ENCODE measurements at places on chromosomes 6 and 20. TPM values are rescaled to one million over a fixed set of nuclear protein-coding genes. Genes with fewer than 3 reads are reported as not detected.

DNA sequence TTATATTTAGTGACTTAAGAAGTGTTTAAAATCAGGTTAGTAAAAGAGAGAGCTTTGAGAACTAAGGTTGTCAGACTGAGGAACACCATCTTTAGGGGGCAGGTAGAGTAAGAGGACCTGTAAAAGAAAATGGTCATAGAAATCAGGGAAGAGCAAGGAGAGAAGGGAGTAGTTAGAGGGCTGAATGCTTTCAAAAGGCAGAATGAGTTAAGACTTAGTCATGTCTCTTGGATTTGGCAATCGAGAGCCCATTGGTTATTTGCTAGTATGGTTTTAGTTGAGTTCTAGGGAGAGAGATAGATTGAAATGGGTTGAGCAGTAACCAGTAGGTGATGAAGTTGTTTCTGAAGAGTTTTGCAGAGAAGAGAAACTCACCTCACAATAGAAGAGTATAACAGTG is 51.1 kb downstream of the RALGAPB start:
- no peak for DNase-seq

- no peak for DNase-seq
Observed at GRCh38 chr6:30599625-30600324, 17.3 kb downstream of the PPP1R10 start.

- DNase-seq, result no peak
Observed at GRCh38 chr6:159887146-159887545, 3.6 kb upstream of the MAS1 start.

- no peak for DNase-seq
Observed at GRCh38 chr6:135673501-135674309, 176.2 kb upstream of the AHI1 start.

The CTCFL gene
- 0.09 TPM for total RNA-seq
